Cortex of kidney (tissue), 1 donor: ENCODE measurements at places on chromosomes 3 and 15.

- DNase-seq: no peak
Observed at GRCh38 chr3:114308377-114308776, 14.5 kb downstream of the TIGIT start.

DNA sequence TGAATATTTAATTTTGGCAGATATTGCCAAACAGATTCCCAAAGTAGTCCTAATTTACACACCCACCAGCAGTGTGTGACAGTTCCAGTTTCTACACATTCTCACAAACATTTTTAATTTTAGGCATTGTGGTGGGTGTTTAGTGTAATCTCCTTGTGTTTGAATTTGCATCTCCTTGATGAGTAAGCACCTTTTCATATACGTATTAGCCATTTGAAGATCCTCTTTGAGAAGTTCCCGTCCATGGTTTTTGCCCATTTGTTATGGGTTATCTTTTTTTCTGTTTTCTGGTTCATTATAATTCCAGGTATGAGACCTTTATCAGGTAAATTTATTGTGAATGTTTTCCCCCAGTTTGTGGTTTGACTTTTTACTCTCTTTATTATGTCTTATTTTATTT, 2.3 kb upstream of the TM4SF19 start:
- no peak for DNase-seq

GRCh38 chr15:83205725-83206324, 1.8 kb downstream of the HDGFL3 start:
- DNase-seq: no peak

DNA sequence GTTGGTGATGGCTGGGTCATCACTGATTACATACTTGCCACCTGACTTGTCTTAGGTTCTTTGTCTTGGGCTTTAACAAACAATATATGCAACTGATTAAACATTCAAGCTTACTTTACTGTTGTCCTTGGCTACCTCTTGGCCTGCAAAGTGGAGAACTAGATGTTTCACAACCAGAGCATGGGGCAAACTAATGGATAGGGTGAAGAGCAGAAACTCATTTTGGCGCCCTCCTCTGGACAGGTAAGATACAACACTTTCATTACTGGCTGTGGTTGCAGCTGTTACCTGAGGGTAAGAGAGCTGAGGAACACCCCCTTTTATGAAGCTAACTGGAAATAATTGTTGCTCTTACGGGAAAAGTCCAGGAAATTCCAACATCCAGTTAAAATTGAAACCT, 262.1 kb downstream of the NAALADL2 start:
- DNase-seq: no peak

DNA sequence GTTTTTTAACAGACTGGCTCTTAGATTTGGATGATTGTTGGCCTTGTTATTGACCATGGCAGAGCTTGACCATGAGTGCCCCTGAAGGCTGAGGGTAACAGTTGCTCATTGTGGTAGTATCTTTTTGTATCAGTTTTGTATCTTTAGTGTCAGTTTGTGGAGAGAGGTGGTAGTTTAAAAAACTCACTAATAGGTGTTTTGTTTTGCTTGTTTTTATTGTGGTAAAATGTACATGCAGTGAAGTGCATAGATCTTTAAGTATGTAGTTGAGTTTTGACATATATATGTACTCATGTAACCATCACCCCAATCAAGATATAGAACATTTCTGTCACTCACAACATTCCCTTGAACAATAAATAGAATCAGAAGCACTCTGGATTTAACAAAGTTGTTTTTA, 9.8 kb downstream of the GMPS start:
- DNase-seq: no peak

DNA sequence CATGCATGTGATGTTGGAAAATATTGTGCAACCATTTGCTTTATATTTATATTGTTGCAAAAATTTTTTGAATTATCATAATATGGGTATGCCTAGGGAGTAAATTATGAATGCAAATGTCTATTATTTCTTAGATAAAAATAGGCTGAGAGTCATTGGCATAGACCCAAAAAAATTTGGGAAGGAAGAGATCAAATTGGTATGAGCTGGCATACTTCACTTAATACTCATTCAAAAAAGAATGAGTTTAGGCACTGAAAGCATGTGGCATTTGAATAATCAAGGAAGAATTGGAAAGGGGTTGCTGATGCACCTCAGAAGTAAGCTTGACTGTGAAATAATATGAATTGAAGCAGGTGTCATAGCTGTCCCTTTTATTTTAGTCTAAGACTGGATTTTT, 764.0 kb upstream of the DPPA4 start:
- no peak for DNase-seq

- no peak for DNase-seq
Observed at GRCh38 chr15:72168131-72168807, 29.3 kb downstream of the GRAMD2A start.

- no peak for DNase-seq
Observed at GRCh38 chr15:69424748-69425413, 10.7 kb downstream of the KIF23 start.

DNA sequence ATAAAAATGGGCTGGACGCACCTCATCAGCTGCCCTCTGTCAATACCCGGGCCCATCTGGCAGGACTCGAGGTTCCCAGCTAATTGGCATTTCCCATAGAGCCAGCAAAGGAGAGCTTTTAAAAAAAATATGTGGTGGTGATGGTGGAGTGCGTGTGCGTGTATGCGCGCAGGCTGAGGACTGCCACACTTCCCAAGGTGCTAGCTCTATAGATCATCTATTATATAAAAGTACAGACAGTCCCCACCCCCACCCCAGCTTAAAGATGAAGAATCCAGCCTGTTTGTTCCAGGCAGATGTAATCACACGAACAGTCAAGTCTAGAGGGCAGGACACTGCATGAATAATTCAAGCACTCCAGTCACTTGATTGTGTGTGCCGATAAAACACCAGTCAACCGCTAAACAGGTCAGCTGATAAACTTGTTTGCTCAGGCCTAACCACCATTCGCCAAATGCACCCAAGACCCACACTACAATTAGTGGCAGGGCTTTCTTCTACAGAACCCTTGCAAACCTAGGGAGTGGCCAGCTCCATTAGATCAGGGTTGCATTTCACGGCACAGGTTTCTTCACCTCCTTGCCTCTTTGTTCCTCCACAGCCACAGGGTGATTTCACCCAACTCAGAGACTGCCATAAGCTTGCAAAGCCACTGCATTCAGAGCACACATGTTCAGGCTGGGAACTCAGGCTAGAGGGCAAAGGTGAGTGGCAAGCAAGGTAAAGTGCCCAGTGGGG, 5.8 kb downstream of the TLE3 start:
- no peak for DNase-seq

- DNase-seq: no peak
Observed at GRCh38 chr3:129688271-129688895, 81.9 kb upstream of the PLXND1 start.

GRCh38 chr3:71684046-71684756, 41.0 kb downstream of the EIF4E3 start:
- DNase-seq: no peak

DNA sequence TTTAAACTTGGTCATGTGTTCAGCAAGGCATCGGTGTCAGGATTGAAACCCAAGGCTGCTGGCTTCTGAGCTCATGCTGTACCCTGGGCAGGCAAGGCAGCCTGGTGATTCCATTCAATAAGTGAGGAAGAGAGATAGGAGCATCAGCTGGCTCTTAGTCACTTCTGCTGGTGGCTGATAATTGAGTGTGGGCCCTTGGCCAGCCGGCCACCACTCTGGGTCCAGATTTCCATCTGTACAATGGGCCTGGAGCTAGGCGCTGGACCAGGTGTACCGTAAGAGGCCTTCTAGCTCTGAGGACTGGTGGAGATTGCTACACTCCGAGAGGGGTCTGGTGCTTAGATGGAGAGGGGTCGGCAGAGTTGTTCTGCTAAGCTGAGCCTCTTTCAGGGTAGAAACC, 4.3 kb downstream of the CD276 start:
- no peak for DNase-seq

- DNase-seq: no peak
Observed at GRCh38 chr3:197854596-197855343, 63.7 kb downstream of the LRCH3 start.

- DNase-seq: no peak
Observed at GRCh38 chr3:115279939-115280338, 132.9 kb upstream of the ZBTB20 start.

- no peak for DNase-seq
Observed at GRCh38 chr15:56736308-56736707, 3.0 kb upstream of the ZNF280D start.

DNA sequence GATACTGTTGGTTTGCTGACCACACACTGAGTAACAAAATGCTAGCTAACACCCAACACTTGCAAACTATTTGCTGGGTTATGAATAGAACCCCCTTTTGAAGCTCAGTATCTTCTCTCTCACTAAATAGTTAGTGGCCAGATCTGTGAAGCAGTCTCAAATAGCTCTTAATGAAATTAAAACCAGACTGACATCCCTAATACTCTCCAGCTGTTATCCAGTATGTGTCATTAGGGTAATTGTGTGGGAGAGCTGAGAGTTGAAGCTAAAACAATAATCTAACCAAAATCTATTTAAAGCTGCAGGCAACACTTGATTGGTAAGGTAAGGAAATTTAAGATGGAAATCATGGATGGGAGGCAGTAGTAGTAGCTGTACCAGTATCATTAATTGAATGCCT, 110.4 kb upstream of the RORA start:
- no peak for DNase-seq

GRCh38 chr3:4853749-4854140, 125.5 kb upstream of the BHLHE40 start:
- no peak for DNase-seq

GRCh38 chr3:13574083-13574797, 25.3 kb downstream of the FBLN2 start:
- DNase-seq: no peak

DNA sequence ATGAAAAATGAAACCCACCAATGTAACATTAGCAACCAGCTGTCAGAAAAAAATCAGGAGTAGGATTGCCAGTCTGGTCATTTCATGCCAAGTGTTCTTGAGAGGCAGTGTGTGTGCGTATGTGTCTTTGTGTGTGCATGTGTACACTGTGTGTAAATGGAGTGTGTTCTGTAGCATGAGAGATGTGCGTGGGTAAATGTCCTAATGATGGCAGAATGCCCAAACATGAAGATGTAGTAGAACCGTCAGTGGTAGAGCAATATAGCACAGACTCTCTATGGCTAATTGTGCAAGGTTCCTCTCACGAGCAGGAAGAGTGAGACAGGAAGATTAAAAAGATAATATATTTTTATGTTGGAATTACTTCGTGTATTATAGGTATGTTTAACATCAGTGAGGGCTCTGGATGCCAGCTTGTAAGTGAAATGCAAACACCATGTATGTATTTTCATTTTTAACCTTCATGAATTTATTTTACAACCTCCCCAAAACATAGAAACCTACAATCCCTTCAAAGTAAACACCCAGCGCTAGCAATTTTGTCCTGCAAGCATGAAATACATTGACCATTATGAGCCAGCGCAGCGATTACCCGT, 1038.7 kb downstream of the IGSF11 start:
- no peak for DNase-seq

DNA sequence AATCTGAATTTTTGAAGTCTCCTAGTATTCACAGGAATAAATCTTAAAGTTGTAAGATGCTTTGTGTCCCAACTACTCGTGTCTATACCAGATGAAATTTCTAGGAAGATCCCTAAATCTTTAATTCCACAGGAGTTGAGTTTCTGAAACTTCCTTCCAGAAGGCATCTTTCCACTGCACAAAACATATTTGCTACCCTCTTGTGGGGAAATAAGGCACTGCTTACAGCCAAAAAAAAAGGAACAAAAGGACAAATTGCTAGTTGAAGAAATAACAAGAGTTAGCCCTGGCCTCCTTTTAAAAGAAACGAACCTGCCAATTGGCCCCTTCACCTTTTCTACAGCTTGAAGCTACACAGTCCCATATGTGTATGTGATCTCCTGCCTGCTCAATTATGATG, 54.0 kb downstream of the TAFA4 start:
- no peak for DNase-seq

GRCh38 chr15:55224892-55225291, 28.2 kb upstream of the RSL24D1 start:
- DNase-seq: no peak

DNA sequence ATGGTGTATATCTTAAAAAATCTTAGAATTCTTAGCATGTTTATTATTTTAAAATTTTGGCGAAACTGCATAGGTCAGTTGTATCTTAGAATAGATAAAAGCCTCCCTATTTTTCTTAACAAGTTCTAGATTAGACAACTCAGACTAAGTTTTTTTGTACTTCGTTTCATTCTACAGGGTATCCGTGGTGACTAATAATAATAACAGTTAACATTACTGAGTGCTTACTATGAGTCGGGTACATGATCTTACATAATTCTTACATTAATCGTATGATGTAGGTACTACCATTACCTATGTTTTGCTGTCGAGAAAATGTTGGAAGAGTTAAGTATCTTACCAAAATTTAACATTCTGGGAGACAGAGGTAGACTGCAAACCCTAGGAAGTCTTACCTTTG, 60.7 kb downstream of the UBE2E2 start:
- no peak for DNase-seq
